ENCODE measurements at places on chromosomes 7 and 10.

DNA sequence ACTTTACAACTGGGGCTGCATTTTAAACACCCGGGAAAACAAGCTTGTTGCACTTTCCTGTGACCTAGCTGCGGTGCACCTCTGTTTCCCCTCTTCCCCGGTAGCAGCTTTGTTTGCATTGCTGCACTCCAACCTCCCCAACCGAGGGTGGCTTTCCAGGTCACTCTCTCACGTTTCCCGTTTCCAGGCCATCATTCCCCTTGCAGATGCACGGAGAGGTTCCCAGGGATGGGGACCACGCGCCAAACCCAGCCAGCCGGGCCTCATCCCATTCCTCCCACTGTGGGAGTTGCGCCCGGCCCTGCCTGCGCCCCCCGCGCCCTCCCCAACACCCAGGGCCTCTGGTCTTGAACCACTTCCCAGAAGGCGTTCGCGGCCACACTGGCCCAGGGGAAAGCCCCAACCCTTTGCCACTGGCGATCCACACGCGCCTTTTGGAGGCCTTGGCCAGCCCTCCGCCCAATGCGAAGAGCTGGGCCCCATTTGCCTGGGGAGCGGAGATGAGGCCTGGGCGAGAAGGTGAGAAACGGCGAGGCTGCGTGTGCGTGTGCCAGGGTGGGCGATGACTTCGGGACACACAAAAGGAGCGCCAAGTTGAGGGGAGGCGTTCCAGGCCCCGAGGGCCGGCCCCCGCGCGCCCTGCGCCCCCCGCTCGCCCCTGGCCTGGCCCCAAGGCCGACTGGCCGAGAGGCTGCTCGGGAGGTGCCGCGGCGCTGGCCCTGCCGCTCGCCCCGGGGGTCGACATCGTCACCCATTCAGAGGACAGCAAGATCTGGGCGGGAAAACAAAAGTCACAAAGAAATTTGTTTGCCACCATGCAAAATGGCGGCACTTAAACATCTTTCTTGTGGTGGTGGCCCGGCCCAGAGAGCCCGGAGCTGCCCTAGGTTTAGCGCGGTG, 15.9 kb downstream of the SKIDA1 start:
- no peak for DNase-seq

GRCh38 chr7:388023-388960, 98.3 kb downstream of the FOXL3 start:
- DNase-seq, result no peak

DNA sequence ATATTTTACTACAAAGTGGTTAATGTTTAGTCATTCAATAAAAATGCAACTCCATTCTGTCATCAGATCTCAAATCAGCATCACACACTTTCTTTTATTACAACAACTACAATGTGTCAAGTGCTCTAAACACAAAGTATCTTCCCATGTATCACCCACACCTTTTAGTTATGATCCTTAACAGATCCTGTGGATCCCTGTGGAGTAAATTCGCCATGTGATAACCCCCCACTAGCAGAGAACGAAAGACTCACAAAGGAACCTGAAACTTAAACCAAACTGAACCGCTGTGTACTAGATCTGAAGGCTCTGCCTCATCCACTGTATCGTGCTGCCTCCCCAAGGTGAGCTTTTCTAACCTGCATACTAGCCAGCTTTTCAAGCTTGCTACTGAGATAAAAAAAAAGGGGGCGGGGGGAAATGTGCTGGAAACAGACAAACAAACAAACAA, 1.7 kb downstream of the DPY19L1 start:
- DNase-seq, result no peak

DNA sequence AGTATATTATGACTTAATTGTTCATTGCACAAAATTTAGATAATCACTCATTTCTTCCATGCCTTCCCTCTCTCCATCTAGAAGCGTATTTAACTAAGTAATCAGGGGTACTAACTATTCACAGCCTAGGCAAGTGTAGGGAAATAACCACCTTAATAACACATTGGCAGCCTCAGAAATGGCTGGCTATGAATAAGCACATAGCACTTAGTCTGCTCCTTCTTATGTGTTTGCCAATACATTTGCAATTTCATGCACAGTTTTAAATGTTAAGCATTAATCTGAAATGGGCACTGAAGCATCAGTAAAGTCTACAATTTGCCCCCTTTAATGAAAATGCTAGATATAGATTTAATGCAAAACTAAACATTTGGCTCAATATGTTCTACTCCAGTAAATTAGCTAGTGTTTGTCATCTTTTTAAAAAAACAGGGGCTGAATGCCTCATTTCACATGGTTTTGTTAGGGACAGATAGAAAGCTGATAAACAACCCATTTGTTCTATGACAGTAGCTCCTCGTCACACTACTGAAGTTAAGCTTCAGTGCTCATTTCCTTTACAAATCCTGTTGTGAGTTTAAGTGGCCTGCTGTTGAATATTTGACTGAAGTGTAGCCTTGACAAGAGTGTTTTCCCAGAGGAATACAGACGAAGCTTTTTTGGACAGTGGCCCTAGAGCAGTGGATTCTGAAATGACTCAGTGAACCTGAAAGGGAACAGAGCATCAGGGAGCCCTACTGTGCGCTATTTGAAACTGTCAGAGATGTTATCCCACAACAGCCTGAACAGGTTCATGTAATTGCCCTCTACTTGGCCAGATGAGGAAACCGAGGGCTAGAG, 30.5 kb downstream of the HHEX start:
- DNase-seq, result no peak

DNA sequence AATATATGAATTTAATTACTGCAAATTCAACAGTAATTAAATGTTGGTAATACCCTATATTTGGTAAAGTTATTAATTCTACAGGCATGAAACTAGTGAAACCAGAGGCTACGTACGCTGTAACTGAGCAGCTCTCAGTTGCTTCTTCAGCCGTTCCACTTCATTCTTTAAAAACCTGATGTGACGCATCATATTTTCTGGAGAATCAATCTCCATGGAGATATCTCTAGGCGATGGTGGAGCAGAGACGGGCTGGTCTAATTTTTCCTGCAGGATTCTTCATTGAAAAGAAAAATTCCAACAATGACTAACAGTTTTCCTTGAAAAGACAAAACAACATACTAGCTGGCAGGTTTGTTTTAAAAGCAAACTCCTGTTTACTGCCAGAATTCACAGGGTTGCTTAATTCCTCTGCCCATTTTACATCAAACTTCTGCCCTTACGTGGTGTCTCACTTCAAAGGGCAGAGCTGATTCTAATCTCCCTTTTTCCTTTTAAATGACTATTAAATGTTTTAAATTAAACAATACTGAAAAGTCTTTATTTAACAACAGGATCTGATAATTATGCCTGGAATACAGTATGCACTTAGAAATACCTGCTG, 59.4 kb upstream of the MRLN start:
- DNase-seq, result no peak

- DNase-seq, result no peak
These were observed 24.1 kb upstream of the ZNRF2 start for GRCh38 chr7:30260246-30260768.

DNA sequence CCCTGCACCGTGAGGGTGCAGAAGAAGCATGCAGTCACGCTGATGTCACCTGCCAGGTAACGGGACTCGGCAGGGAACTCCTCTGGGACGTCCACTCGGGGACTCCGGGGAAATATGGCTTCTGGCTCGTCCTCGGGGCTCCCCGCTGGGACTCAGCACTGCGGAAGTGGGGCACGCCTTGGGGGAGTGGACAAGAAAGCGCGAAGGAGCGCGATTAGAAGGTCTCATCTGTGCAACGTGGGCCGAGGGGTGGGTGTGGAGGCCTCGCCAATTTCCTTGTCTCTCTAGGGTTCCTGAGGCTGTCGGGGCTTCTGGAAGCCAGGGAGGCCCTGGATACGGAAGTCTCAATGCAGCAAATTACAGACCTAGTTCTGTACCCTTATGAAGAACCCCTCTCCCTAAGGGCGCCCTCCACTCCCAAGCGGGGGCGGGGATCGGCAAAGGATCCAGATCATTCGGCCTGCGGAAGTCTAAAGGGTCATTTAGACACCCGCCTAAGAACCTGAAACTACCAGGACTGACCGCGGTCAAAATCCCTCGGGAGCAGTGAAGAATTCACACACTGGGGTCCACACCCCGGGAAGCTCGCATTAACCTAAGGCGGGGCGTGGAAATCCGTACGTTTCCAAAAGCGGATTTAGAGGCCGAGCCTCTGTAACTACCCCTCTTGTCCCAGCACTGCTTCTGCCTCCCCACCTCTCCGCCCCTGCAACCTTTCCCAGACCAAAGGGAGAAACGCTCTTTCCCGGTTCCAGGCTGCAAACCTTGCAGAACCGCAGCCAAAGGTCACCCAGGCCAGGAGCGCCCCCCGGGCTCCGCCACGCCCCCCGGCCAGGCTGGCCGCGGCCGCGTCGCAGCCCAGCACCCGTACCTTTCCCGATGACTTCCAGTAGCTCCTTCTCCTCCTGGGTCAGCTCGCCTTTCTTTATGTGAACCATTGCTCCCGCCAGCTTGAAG, 640 bp downstream of the ANKMY2 start:
- DNase-seq, result no peak

DNA sequence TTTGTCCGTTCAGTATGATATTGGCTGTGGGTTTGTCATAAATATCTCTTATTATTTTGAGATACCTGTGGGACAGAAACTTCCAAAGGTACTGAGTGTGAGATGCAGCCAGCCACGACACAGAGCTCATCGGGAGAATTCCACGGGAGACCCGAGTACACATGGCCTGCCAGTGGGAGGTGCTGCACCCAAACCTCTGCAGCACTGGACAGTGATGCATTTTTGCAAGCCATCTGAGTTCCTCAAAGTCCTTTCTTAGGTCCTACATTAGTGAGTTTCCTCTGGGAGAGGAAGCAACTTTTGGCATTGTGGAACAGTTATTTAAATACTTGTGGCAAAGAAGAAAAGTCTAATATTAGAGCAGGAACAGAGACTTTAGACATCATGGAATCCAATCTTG, 77.5 kb downstream of the ARID5B start:
- no peak for DNase-seq

GRCh38 chr7:117164620-117165019, 158.2 kb downstream of the WNT2 start:
- DNase-seq, result no peak

- no peak for DNase-seq
These were observed 33.9 kb upstream of the XPNPEP1 start for GRCh38 chr10:109957092-109957797.

Data from NT2/D1 (cell line).